Upper lobe of left lung (tissue), 6 donors: ENCODE measurements at places on chromosomes 2 and 18. TPM values are rescaled to one million over a fixed set of nuclear protein-coding genes. Genes with fewer than 3 reads are reported as not detected.

CCDC138 gene
- total RNA-seq = 2.9 TPM

BMP10 gene
- total RNA-seq = not detected

SLC4A5 gene
- total RNA-seq = 7.6 TPM

PTPN2 gene
- 48.4 TPM for total RNA-seq

INPP5D gene
- total RNA-seq = 48.4 TPM
